ENCODE measurements at places on chromosomes 4 and X.
A peak's percentile ranks its signal among the peaks of the same experiment; 100 is the strongest.

DNA sequence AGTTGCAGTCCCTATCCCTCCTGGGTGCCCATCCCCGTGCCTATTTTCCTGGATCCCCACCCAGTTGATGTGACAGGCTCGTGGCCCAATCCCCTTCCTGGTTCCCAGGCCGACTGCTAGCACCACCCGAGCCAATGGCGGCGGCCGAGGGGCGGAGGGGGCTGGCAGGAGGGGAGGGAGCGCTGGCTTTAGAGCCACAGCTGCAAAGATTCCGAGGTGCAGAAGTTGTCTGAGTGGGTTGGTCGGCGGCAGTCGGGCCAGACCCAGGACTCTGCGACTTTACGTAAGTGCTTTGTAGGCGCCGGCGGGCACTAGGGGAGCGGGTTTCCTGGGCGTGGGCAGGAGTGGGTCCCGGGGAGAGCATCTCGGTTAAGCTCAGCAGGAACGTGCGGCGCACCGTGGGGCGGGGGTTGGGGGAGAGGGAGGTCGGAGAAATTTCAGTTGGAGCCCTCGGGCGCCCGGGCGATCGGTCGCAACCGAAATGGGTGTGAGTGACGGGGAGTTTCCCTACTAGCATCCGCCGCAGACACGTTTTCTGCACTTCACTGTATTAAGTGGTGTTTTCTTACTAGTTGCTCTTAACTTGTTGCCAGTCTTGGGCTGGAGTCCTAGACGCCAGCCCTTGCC lies at the start of gene PLS3:
TSS of gene PLS3 (plus strand) at position 197 of the 627 bp plus-strand sequence. CDS start 49,077 bp downstream, outside the sequence.
- DNase-seq = peak; percentile 56

GRCh38 chr4:175560604-175561003 lies 251.5 kb downstream of the GPM6A start:
- peak; percentile 1 for DNase-seq

GRCh38 chr4:62274782-62275181 lies 1074.7 kb downstream of the ADGRL3 start:
- DNase-seq = no peak

GRCh38 chr4:627347-628125 lies 2.2 kb downstream of the PDE6B start:
- no peak for DNase-seq

DNA sequence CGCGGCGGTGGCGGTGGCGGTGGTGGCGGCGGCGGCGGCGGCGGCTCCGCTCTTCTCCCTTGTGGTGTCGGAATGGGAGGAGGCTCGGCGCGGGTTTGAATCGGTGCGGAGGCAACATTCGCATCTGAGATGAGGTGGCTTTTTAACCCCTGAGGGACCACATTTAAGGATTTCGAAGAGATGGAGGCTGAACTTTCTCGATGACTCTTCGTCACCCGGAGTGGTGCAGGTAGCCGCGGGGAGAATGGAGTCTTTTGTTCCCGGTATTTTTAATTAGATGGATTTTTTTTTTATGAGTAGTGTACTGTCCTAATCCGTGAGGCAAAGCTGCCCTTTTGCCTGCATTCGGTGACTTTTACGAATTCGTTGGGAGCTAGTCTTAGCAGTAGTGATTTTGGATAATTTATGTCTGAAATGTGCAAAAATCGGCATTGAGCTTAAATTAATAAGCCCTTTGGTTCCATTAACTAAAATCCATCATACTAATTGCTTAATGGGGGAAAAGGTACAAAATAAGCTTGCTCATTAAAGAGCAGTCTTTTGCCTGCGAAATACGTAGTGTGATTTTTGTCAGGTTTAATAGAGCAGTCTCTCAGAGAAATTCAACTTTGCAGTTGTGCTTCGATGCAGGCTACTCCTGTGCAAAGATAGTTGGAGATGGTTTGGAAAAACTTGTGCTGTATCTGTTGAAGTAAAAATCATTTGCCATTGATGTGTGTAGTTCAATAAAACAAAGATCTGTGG lies 206.2 kb downstream of the TENM3 start:
- DNase-seq = no peak

DNA sequence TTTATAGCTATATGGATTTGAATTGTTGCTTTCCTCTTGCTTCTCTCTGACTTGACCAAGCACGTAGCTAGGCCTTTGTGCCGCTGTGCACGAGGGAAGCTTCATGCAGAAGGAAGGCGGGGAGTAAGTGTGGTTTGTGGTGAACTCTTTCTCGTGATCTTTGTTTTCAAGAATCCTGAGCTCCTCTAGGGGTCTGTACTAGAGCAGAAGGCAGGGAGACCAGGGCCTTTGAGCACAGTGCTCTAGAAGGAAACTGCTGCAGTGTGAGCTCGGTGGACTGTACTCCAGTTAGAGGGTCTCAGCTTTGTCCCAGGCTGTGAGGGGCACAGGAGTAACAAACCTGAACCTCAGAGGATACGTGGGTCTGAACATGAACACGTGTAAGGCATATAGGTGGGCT lies 49.0 kb downstream of the AGA start:
- no peak for DNase-seq

- no peak for DNase-seq
Observed at GRCh38 chr4:176309046-176309445, 10.7 kb upstream of the SPCS3 start.

- DNase-seq = peak; percentile 13
Observed at GRCh38 chrX:51336584-51336983, 4.0 kb downstream of the NUDT10 start.

- peak; percentile 10 for DNase-seq
Observed at GRCh38 chrX:68018248-68019203, 414.8 kb downstream of the OPHN1 start.

- no peak for DNase-seq
Observed at GRCh38 chr4:57442831-57443291, 332.7 kb upstream of the IGFBP7 start.

All from GM04504 (cell line).